ENCODE measurements at places on chromosomes 7 and 10. TPM values are rescaled to one million over a fixed set of nuclear protein-coding genes. Genes with fewer than 3 reads are reported as not detected.

The SLC26A3 gene
- 0.79 TPM for total RNA-seq

The IMMP2L gene
- total RNA-seq = 14.8 TPM

The A1CF gene
- total RNA-seq = 36.0 TPM

The AKR1C2 gene
- 28.8 TPM for total RNA-seq

DNA sequence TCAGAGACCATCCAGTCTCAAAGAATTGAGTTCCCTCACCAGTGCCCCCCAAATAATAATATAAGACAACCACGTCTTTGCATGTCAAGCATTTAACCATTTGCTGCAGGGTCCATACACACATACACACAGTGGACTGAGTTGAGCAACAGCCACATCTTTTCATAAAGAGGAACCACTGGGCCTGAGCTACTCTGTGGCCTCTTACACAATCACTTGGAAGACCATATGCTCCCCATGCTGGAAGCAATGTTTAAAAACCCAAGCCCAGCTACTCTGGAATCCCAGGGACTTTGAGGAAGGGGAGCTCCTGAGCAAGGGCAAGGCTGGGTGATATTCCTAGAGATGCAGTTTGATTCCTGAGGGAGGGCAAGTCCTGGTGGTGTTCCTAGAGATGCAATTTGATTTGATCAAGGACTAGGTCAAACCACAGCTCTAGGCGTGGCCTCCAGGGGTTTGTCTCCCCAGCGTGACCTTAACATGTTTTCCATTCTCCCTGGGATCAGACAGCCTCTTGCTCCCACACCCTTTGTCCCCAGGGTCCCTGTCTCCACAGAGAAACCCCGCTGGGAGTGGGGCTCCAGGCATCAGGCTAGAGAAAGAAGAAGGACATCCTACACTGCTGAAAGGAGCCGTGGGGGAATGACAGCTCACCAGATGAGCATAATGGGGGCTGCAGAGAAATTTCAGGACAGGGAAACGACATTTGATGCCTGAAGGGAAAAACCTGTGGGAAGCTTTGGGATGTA, 376.2 kb upstream of the MGMT start:
- DNase-seq = no peak

DNA sequence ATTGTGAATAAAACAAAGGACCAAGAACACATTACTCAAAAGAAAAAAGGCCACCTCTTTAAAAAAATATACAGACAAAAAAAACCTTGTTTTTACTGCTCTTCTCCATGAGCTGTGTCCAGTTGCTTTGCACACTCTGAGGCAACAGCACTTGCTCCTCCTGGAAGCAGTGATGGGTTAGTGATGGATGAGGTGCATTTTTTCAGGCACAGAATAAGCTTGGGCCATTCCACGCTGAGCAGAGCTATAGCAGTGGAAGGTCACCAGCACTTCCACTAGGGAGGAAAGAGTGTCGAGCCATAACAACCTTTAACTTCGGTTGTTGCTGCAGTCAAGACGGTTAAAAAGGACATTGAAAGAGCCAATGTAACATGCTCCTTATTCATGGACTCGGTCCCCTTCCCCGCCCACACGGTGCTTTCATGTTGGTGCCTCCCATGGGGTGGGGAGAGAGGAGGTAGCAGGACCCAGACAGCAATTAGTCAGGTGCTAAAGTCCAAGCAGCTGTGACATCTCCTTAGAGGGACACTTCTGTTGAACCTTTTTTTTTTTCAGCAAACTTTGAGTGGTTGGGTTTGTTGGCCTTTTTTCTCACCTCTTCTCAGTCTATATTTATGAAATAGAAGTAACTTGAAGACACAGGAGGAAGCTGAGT, 136.5 kb upstream of the ADARB2 start:
- DNase-seq = no peak

- DNase-seq = no peak
Measured at GRCh38 chr10:86712317-86712707, 44.0 kb downstream of the LDB3 start.

DNA sequence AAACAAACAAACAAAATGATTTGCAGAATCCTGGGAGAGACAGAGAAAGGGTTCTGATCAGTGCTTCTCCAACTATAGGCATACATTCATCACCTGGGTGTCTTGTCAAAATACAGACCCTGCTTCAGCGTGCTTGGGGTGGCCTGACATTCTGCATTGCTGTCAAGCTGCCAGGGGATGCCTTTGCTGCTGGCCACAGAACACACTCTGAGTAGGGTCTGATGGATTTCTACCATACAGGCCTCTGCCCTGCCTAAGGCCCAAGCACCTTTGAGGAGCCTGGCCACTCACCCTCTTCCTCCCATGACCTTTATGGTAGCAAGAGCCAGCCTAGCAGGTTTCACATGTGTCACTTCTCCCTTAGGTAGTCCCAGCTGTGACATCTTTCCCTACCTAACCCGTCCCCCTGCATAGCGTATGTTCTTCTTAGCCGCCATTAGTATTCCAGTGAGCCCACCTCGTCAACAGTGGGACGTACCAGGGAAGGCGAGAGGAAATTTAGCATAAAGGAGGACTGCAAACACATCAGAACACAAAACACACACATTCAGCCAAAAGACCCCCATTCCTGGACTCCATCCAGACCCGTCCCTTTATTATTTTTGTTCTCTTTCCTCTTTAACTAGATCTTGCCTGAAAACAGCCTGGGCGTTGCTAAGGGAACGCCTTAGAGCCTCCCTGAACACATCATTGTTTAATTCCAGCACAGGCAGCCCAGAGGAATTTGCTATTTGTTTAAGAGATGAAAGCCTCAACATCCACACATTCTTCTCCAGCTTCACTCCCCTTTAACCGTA, 43.9 kb upstream of the PODXL start:
- peak; percentile 63 for DNase-seq

GRCh38 chr10:73840056-73840402, 28.6 kb upstream of the NDST2 start:
- peak; percentile 19 for DNase-seq

DNA sequence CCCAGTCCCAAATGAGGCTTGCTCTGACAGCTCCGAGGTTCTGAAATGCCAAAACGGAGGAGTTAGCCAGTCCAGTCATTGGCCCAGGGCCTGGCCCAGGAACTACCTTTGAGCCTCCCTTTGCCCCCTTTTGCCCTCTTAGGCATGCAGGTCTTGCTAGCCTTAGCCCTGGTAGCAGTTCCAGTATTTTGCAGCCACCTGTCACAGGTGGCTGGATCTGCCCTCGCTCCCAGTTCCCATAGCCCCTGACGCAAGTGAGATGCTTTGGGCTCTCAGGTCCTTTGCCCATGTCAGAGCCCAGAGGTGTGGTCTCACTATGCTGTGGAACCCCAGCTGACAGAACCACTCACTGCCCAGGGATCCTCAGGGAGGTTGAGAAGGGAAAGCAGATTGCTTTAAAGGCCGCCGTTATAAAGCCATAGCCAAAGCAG, 42.0 kb downstream of the GPRIN2 start:
- peak; percentile 38 for DNase-seq

- no peak for DNase-seq
Measured at GRCh38 chr7:134462337-134462925, 3.5 kb upstream of the AKR1B1 start.

GRCh38 chr10:112953174-112954159, 3.4 kb downstream of the TCF7L2 start:
- no peak for DNase-seq

GRCh38 chr7:149500910-149501309, 3.3 kb upstream of the ZNF746 start:
- DNase-seq = no peak

DNA sequence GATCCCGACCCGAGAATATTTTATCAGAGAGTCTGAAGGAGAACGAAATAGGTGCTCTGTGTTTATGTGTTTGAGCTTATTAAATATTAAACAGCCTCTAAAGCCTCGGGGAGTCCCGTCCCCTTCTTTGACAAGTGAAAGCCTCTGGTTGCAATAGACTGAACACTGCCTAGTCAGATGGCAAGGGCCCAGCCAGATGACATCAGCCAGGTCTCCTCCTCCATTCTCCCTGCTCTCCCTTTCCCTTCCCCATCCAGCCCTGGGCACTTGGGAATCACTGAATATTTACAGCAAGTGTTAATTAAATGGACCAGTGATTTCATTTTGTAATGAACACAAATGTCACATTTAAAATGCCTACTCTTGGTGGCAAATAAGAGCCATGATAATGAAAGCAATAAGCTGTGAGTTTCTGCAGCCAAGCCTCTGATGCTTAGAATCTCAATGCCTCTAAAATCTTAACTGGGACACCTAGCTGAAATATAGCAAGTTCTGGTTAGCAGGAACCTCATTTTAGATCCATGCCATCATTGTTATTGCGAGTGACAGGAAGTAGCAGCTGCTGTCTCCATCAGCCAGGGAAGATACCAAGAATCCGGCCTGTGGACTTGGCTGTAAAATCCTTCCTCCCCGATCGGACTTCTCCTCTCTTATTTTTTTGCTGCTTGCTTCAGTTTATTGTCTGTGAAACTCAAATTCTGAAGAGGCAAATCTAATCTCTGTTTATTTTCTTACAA, 202.1 kb downstream of the PRPF18 start:
- DNase-seq = no peak

DNA sequence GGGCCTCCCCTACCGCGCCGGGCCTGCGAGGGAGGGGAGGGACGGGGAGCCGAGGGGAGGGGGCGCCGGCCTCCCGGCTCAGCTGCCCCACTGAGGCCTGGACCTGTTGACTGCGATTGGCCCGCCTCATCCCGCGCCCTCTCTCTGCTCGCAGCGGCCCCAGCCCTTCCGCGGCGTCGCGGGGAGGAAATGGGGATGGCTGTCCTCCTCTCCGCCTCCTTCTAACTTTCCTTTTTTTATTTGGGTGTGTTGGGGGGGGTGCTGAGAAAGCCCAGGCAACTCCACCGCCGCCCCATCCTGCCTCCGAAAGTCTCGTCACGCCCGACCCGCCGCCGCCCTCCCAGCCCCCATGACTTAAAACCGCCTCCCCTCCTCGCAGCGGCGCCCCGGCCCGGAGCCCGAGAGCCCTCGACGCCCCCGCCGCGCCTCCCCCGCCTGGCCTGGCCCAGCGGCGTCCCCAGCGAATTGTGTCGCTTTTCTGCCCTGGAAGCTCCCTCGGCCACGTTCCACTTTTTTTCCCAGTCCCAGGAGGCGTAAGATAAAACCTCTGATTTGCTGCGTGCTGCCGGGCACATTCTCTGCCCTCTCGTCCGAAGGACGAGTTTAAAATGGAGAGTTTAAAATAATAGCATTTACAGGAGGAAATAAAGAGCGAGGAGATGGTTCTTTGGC, 842 bp upstream of the SKIDA1 start:
- DNase-seq = peak; percentile 91

GRCh38 chr7:132790104-132790503, 213.8 kb upstream of the PLXNA4 start:
- DNase-seq = no peak

DNA sequence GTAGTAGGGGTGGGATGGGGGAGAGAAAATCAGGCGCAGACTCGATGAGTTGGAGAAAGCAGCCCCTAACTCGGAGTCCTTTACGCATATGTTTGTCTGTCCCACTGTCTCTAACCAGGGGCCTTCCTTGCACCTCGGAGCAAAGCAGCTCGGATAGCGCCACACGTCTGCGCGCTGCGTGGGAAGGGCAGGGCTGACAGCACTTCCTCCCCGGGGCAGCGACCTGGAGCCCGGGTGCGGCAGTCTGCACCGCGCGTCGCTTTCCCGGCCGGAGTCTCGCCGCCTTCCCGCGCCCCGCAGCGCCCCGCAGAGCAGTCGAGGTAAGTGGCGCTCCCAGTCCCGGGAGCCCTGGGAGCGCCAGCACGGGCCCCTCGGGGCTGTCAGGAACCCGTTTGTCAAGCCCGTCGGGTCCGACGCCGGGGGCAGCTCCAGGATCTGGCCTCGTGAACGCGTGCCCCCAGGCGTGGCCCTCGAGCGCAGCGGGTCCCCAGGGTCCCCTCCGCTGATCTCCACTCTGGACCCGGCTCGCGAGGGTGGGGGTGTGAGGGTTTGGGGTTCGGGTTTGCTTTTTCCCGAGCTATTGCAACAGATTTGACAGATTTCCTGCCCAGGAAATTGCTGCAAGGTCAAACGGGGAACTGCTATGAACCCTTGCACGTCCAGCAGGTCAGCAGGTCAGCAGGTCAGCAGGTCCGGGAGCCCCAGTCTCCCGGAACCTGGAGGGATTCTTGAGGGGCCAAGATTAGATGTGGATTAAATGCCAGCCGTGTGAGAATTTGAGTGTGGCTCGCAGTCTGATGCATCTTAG, 597 bp downstream of the APBB1IP start:
- DNase-seq = no peak

- DNase-seq = no peak
Measured at GRCh38 chr7:18495412-18496340, at the start of gene HDAC9. HDAC9 (plus strand) TSS chr7:18495749; CDS start chr7:18496303, 554 bp downstream.

DNA sequence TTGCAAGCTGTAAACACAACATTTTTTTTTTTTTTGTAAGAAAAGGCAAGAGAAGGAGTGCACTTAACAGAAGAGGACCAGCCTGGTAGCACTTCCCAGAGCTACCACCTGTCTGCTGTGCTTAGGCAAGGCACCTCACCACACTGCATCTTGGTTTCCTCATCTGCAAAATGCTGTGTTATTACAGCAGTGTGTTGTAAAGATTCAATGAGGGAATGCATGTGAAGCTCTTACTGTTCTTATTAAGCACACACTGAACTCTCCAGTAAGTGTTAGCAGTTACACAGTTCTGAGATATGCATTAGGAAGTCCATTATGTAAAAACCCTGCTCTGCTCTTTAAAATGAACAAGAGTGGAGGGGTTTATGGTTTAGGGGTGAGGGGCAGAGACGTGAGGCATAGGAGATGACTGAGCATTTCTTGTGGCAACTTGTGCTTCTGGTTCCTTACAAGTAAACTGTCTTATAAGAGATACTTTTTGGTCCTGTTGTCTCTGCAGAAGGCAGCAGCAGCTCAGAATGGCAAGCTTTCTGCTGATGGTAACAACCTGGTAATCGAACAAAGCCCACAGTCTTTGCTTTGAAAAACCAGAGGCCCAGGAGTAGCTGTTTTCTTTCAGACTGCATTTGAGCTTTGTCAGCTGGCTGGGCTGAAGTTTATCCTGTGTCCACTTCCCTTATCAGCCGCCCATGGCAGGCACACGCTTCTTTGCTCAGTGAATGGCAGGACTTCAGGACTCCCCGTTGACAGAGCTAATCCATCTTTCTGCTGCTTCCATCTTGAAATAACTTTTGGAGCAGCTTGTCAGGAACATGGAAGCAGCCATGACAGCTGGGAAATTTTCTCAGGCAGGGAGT, 98.8 kb upstream of the BMPER start:
- no peak for DNase-seq

DNA sequence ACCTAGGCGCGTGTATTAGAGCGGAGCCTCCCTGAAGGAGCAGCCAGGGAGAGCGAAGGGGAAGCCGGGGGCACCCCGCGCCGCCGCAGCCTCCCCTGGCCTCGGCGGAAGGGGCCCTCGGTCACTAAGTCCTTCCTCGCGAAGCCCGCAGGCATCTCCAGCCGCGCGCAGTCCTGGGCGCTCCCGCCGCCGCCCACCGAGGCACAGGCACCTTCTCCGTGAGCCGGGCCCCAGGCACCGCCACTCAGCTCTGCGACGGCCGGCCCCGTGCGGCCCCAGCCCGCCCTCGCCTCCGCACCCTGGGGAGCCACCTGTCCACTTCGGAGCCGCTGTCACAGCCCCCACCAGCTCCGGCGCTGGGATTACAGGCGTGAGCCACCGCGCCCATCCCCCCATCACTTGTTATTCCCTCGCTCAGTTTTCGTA, 80.8 kb downstream of the ZNF467 start:
- DNase-seq = no peak

- no peak for DNase-seq
Measured at GRCh38 chr7:112745635-112746034, 44.6 kb downstream of the TMEM168 start.

Measured in Caco-2 (cell line).